Stimulated activated CD8-positive, alpha-beta memory T cell treated with anti-CD3 and anti-CD28 coated beads, Interleukin-7, amount 100 ng/mL, for 48 hours (primary cell): ENCODE measurements at places on chromosomes 7 and 10.

DNA sequence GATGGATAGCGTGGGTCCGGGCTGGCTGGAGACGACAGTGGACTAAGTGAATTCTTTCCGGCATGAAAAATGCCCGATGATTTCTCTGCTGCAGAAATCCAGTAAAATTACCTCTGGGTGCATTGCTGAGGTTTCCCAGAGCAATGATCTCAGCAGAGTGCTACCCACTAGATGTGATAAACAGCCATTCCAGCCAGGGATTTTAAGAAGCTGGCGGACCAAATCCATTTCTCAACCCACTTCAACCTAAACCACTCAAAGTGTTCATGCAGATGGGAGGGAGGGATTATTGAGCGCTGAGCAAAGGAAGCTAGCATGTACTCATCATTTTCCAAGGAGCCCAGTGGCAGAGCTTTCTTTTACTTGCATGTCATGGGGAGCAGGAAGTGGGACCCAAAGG lies 116.7 kb downstream of the PRKCQ start:
- no peak for DNase-seq

GRCh38 chr7:47936323-47936722 lies 11.9 kb downstream of the PKD1L1 start:
- DNase-seq, result no peak

- DNase-seq, result no peak
Observed at GRCh38 chr7:75924889-75925288, 9.9 kb downstream of the POR start.

DNA sequence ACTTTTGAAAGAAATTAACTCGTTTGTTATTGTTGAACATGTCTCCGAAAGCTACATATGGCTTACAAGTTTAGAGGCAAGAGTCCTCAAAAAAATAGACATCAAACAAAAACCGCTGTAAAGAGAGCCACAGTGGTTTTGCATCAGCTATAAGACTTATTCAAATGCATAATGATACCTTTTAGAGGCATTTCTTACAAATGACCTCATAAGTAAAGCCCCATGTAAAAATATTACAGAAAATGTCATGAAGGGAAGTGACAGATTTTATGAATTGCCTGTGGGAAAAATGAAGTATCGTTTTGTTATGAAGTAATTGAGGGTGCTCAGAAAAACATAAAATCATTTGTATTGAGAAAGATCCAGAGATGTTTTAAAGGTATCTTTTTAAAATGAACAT lies 598.0 kb downstream of the NXPH1 start:
- no peak for DNase-seq

- no peak for DNase-seq
Observed at GRCh38 chr10:69504576-69505250, 53.4 kb downstream of the TSPAN15 start.

DNA sequence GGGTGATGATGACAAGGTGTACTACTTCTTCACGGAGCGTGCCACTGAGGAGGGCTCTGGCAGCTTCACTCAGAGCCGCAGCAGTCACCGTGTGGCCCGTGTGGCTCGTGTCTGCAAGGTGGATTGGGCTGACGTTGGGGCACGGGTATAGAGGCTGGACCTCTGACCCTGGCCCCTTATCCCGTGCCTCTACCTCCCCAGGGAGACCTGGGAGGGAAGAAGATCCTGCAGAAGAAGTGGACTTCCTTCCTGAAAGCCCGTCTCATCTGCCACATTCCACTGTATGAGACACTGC lies 8.4 kb downstream of the MRPL43 start:
- DNase-seq, result no peak

- peak; percentile 43 for DNase-seq
Observed at GRCh38 chr10:96830511-96831199, 1.4 kb upstream of the LCOR start.

DNA sequence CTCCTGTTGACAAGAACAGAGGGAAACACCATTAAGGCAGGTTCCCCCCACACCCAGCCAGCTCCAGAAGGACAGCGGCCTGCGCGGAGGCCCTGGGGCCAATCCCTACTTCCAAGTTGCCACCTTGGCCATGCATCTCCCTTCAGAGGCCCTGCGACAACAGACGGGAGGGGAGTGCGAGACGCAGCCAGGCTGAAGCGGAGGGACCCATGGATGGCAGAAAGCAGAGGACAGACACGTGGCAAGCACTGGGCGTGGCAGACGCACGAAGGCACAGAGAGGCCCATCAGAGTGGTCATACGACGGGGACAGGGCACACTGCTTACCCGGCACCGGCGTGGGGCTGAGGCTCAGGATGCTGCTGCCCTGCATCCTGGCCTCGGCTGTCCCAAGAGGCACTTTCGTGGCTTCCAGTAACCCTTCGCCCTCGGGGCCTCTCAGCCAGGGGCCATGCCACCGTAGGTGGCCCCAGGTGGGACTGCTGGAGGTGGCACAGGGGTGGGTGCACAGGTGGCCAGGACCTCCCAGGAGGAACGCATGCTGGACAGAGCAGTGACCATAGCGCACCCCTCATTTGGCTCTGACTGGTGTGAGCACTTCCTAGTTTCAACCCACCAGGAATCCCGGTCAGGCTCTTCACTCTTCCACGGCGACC lies 11.4 kb downstream of the CXCL12 start:
- no peak for DNase-seq

GRCh38 chr7:41709621-41710020 lies 6.7 kb upstream of the INHBA start:
- no peak for DNase-seq

DNA sequence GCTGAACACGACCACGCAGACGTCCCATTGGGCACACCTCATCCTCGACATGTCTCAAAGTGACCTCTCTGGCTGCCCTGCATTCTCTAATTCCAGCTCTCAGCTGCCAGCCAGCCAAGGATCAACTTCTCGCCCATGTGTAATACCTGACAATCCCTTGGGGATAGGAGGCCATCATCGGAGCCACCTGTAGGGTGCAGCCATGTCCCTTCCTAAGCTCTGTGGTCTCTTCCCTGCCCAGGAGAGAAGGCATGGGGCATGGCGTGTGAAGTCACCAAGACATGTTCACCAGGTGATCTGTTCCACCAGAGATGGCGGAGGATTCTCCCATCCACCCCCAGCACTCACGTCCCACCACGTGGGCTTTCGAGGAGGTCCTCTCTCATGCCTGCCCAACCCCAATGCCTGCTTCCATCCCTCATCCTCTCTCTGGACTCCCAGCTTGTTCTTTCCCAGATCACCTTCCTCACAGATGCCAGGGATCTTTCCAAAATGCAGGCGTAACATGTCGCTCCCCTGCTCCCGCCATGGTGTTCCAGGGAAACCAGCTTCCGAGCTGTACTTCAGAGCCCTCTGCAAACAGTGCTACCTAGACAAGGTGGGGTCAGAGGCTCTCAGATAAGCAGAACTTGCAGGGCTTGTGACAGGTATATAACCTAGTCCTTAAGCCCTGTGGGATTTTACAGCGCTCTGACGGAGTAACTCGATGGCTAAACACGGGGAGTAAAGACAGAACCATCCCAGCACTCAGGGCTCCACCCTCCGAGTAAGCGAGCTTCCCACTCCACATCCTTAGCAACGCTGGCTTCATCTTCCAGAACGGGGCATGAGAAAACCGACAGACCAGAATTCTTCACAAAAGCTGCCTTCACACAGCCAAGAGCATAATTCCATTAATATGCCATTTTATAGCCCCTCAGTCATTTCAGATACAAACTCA lies 41.1 kb downstream of the BRI3 start:
- no peak for DNase-seq

DNA sequence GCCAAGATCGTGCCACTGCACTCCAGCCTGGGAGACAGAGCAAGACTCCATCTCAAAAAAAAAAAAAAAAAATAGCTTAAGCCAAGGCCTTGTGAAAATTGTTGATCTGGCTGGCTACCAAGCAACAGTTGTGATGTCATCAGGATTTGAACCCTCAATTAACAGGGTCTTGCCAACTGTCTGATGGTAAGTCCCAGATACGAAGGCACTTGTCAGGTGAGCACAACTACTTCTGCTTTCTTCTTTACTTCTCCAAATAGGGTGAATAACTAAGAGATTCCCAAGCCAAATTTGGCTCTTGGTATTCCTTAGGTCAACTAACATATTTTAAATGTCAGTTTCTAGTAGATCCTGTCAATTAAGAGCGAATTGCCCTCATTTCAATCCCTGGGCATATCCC lies 47.4 kb downstream of the ANKRD61 start:
- DNase-seq, result no peak

GRCh38 chr7:77378584-77378983 lies 37.6 kb downstream of the GSAP start:
- no peak for DNase-seq

GRCh38 chr7:98175260-98175940 lies 35.8 kb upstream of the BHLHA15 start:
- no peak for DNase-seq

GRCh38 chr7:132592231-132592920 lies 16.1 kb upstream of the PLXNA4 start:
- DNase-seq, result no peak

DNA sequence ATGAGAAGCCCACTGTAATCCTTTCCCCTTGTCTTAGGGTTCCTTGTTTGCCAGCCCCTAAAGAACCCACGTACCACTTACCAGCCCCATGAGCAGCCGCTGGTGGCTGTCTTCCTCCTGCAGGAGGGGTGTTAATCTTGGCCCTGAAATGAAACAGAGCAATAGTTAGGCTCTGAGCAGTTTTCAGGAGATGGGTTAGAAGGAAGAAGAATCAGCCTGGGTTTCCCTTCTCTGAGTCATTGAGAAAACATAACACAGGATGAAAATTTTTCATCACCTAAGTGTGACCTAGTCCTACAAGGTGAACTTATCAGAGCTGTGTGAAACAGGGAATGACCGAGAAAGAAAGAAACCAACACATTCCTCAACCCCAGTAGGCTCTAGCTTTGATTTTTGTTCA lies 90.0 kb downstream of the GSAP start:
- no peak for DNase-seq

GRCh38 chr10:436911-437665 lies 252.4 kb downstream of the DIP2C start:
- no peak for DNase-seq

DNA sequence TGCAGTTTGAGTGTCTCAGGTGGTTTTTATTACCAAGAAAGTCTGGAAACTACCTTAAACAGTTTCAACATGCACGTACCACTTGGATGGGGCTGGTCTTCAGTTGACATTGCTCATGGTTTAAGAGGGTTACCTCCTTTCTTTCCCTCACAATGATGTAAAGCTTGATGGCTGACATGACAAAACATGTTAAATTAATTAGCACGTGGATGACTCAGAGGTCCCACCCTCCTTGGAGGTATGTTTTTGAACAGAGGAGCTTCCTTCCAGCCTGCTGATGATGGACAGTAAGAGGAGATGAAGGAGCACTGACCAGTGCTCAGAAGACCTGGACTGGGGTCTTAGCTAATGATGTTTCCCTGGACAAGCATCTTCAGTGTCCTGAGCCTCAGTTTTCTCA lies 322.3 kb upstream of the PODXL start:
- no peak for DNase-seq

DNA sequence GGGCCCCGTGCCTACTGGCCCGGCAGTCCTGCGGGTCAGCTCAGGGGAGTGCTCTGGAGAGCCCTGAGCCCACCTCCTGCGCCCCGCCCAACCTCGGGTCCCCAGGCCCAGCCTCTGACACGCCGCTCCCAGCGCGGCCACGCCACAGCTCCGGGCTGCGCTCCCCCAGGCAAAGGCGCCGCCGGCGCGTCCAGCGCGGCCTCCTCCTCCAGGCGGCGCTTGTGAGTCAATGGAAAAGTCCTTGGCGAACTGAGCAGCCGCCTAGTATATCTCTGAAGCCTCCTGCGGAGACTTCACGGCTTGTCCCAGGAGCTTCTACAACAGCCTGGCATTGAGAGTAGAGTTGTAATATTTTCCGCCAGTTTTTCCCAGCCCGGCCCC lies 29.5 kb upstream of the BMS1 start:
- peak; percentile 42 for DNase-seq

- DNase-seq, result no peak
Observed at GRCh38 chr7:157438121-157439025, 101.6 kb downstream of the DNAJB6 start.

DNA sequence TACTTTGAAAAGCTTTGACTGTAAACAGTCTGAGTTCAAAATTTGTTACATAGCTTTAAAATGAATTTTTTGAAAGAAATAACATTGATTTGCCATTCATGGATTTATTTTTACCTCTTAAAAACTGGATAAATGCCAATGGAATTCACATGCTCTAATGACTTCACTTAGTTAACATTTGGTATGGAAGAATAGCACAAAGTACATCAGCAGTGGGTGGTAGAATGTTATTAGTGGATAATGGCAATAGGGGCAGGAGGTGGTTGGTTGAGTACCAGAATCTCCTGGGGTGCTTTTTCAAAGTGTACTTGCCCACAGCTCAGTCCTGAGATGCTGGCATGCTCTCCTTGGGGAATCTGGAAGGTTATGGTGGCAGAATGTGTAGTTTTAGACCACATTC lies 4.7 kb downstream of the PPP1R9A start:
- no peak for DNase-seq

- DNase-seq, result no peak
Observed at GRCh38 chr10:11232222-11232961, 214.7 kb downstream of the CELF2 start.

DNA sequence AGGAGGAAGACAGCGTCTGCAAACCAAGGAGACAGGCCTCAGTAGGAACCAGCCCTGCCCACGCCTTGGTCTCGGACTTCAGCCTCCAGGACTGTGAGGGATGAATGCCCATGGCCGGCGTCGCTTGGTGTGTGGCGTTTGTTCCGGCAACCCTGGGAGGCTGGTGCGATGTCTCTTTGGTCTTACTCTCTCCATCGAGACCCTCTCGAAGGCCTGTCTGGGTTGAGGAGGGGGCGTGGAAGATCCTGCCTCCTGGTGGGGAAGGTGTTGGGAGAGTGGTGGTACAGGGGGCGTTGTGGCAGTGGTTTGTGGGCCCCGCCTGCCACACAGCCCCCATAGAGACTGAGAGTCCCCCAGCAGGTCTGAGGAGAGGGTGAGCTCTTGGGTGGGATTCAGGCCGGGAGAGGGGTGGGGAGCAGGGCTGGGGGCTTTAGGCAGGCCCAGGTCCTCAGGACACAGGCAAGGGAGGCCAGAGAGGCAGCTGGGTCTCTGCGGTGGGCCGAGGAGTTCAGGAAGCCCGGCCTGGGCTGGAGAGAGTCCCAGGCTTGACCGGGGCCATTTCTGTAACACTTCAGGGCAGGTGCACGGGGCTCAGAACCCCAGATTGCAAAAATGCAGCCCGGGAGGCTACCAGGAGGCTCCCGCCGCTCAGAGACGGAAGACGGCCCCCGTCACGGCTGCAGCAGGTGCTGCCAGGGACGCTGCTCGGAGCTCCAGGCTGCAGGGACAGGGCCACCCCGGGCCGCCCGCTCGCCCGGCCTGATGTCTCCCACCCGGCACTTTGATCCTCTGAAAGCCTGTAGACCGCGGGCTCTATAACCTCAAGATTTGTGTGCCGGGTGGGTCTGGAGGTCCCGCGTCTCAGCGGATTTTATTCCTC lies 33.8 kb upstream of the PSMG3 start:
- no peak for DNase-seq

- DNase-seq, result no peak
Observed at GRCh38 chr10:69570050-69570816, 3.0 kb downstream of the NEUROG3 start.
